GM19239 (cell line): ENCODE measurements at places on chromosomes 16 and 17.

- DNase-seq: no peak
Observed at GRCh38 chr16:72987480-72987901, 60.4 kb downstream of the ZFHX3 start.

DNA sequence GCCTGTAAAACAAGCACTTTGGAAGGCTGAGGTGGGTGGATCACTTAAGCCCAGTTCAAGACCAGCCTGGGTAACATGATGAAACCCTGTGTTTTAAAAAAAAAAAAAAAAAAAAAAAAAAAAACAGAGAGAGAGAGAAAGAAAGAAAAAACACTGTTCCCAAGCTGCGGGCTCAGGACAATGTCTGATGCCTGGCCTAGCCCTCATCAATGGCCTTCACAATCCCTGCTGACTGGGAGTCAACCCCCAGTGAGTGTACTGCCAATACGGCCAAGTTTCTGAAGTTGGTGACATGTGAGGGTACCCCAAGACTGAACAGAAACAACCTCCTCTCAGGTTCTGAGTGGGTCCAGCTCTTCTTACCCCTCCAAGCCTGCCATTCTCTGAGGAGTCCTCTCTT, 116.5 kb downstream of the ZNF778 start:
- DNase-seq: no peak

GRCh38 chr16:70737377-70738082, 51.7 kb upstream of the MTSS2 start:
- peak; percentile 93 for DNase-seq

- DNase-seq: no peak
Observed at GRCh38 chr16:69260506-69260905, 50.6 kb upstream of the VPS4A start.

GRCh38 chr16:48447940-48448536, 62.8 kb upstream of the SIAH1 start:
- no peak for DNase-seq

DNA sequence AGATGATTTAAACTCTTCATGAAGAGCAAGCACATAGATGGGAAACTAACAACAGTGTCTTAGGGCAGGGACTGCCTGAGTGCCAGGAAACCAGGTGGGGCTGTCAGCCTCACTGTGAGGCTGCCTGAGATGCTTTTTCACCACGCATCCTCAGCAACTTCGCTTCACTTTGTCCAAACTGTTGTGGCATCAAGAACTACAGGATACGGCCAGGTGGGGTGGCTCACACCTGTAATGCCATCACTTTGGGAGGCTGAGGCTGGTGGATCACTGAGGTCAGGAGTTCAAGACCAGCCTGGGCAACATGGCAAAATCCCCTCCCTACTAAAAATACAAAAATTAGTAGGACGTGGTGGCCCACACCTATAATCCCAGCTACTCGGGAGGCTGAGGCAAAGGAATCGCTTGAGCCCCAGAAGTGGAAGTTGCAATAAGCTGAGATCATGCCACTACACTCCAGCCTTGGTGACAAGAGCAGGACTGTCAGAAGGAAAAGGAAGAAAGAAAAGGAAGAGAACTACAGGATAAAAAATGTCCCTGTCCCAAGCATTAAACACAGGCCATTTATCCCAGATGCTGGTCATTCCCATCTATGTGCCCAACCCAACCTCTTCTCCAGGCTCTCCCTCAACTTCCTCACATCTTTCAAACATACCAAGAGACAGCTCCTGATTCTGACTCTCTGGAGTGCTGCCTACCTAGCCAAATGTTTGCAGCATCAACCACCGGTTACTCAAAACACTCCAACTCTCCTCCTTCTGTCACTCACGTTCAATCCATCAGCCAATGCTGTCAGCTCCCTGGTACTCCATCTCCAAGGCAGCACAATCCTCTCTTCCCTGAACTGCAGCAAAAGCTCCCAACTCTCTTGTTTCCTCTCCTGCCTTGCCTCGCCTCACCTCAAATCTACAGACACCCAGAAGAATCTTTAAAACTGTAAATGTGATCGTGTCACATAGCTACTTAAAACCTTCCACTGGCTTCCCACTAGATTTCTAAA, 1.6 kb downstream of the EIF4A3 start:
- DNase-seq: no peak

GRCh38 chr17:4565209-4566141, 5.1 kb upstream of the GGT6 start:
- DNase-seq: no peak

DNA sequence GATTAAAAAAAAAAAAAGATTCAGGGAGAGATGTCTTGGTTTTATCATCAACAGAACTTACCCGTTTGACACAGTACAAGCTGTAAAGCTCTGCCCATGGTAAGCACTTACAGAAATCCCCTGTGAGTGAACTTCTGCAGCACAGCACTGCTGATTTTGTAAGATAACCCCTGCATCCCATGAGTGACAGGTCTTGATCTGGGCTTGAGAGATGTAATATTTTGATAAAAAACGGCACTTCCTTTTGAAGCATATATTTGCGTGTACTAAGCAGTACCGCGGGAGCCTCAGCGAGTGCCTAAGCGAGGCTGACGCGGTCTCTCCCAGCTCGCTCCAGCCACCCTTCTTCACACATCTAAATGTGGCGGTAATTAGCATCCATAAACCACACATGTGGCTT, 50.5 kb downstream of the IKZF3 start:
- no peak for DNase-seq

DNA sequence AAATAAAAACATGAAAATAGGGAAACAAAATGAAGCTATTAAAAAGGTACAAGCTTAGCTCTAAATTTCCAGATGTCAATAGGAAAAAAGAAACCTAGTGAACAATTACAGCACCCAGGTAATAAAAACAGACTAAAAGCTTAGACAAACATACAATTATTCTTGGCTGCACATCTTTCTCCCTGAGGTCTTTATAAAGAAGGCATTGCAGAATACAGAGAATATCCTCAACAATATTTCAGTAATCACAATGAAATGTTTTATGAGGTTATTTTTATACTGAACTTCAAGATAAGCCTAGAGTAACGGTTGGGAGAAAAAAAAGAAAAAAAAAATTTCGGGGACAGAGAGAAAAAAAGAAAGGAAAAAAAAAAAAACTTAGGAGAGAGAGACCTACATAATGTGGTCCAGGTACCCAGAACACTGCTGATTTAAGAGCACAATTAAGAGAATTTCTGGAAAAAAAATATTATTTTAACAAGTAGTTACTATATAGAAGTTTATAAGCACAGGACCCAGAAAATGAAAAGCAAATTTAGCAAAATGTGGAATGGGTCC, 26.5 kb downstream of the KANSL1 start:
- no peak for DNase-seq

- DNase-seq: no peak
Observed at GRCh38 chr16:26598998-26599784, 467.5 kb upstream of the C16orf82 start.

- DNase-seq: no peak
Observed at GRCh38 chr16:14283786-14284185, 212.7 kb downstream of the MRTFB start.

GRCh38 chr16:52563767-52564611, 17.0 kb upstream of the TOX3 start:
- DNase-seq: no peak

DNA sequence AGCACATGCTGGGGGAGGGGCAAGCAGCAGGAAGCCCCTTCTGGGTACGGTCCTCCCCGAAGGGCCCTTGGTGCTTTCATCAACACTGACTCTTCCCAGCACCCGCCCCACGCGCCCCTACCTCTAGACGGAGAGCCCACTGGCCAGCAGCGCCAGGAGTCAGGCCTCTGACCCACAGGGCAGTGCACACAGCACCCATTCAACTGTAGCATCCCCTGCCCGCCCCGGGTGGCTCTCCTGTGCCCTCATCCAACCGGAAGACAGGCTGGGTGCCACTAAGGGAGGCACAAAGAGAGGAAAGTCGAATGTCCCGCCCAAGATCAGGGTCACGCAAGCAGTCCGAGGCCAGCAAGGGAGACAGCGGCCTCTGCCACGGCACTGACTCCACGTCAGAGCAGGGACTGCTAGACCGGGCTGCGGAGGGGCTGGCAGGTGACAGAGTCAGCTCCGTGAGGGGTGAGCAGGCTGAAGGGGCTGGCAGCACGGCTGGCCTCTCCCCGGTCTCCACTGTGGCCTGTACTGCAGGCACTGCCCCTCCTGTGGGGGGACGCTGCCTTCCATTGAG, 9.8 kb downstream of the MSRB1 start:
- DNase-seq: no peak

- peak; percentile 49 for DNase-seq
Observed at GRCh38 chr17:75295201-75296158, 6.2 kb upstream of the SLC25A19 start.

- no peak for DNase-seq
Observed at GRCh38 chr16:25235991-25236390, 19.2 kb downstream of the AQP8 start.

GRCh38 chr17:4607773-4608187, 23.5 kb downstream of the SMTNL2 start:
- DNase-seq: no peak

DNA sequence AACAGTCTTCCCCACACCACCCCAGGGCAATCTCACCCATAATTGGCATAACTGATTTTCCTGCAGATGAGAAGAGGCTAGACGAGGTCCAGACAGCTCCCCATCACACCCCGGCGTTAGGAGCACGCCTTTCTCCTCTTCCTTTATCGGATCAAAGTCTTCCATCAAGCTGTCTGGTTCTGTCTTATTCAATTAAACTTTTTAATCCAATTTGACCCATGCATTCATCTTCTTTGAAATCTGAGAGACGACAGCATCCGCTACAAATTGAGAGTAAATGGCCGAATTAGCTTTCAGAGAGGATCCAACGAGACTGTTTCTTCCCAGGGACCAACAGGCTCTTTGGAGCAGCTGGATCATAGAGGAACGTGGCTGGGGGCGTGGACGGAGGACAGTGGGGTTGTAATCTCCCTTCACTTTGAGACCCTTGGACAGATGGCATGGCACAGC, 44.4 kb upstream of the GPRC5B start:
- DNase-seq: no peak

GRCh38 chr16:48612611-48613010, 2.6 kb upstream of the N4BP1 start:
- DNase-seq: no peak

DNA sequence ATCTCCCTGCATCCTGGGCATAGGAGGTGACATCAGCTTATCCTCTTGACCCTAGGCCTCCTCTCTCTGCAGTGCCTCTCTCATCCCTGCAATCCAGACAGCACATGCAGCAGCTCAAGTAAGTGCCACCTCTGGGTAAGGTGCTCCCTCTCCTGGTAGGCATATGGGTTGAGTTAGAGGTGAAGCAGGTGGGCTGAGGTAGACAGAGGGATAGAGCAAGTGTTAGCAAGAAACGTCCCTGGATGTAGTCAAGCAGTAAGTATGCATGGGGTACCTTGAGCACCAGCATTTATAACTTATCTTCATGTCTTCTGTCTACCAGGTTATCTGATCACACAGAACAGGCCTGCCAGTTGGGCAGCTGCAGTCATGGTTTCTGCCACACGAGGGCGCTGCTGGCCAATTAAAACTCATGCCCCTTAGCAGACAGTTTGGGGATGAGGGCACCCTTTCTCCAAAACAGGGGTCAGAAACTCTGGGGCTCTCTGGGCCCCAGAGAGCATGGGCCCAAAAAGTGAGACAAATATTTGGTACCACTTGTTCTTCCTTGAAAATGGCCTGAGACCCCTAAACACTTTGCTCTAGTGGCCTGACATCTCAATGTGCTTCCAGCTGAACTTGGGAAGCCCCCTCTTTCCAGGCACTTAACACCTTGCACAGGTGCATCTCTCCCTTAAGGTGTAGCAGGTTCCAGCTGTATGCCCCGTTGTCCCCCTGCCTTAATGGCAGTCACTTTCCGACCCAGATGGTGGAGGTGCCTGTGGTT, 59.8 kb downstream of the NEUROD2 start:
- peak; percentile 60 for DNase-seq

- no peak for DNase-seq
Observed at GRCh38 chr16:23453338-23454052, 506 bp upstream of the COG7 start.

GRCh38 chr16:12685806-12686205, 117.9 kb downstream of the CPPED1 start:
- DNase-seq: no peak

DNA sequence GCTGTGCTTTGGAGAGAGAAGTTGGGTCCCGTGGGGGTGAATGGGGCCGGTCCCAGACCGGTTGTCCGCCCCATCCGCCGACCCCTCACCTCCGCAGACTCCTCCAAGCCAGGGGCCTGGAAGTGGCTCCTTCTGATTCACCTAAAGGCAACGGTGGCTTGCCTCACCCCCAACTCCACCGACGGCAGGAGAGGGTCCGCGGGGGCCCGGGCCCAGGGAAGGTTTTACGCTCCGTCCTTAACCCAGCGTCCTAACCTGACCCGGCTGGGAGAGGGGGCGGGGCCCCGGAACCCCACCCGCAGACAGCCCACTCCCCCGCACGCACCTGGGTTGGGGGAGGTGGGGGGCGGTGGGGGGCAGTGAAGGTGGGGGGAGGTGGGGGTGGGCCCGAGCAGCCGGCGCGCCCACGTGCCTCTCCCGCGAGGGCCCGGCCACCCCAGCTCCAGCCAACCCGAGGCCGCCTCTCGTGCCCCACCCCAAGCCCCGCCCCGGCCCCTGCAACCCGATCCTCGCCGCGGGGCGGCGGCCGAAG, 12.7 kb upstream of the CD300A start:
- DNase-seq: peak; percentile 98

DNA sequence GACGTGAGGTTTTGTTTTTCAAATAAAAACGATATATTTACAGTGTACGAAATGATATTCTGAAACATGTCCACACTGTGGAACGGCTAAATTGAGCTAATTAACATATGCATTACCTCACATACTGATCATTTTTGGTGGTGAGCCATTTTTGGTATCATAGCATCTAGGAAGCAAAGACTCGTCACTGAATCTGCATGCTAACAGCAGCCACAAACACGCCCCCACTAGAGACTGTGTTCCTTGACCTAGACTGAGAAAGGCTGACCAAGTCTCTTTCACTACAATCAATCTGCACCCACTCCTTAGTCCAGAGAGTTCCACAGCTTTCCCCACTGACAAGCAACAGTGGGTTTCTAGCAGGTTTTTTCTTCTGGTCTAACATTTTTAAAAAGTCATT, 29.5 kb downstream of the NPLOC4 start:
- DNase-seq: no peak

GRCh38 chr17:81561494-81561885, 9.3 kb upstream of the FAAP100 start:
- no peak for DNase-seq

DNA sequence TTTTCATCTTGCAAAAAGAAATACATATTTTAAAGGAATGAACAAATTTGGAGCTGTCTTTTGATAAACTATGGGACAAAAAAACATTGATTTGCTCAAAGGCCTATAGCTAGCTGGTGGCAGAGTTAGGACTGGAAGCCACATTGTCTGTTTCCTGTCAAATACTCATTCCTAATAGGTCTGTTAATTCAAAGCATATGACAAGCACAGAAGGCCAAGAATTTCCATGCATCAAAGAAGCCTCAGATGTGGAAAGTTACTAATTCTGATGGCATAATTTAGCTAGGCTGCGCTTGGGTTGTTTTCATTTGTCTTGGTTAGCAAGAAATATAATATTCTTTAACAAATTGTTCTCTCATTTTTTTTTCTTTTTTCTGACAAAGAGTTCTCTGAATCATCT, 98.0 kb downstream of the CDK5R1 start:
- DNase-seq: no peak

- no peak for DNase-seq
Observed at GRCh38 chr16:68479271-68479670, 31.0 kb upstream of the SMPD3 start.
